ENCODE measurements at places on chromosomes 6 and 20.

DNA sequence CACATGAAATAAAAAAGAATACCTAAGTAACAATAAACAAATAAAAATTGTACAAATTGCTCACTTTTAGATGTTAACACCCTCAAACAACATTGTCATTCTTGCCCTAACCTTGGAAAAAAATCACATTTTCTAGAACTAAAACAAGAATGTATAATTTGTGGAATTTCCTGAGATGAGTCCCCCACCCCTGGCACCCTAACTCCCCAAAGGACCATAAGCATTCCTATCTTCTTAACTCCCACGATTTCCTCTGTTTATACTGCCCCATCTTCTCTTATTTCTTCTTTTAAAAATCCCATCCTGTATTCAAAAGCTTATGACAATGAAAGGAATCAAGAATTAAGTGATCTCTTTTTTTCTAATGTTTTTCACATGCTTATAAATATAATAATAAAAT, 70.9 kb downstream of the IBTK start:
- no peak for DNase-seq

GRCh38 chr20:24808616-24809015, 140.5 kb upstream of the CST7 start:
- DNase-seq, result no peak

DNA sequence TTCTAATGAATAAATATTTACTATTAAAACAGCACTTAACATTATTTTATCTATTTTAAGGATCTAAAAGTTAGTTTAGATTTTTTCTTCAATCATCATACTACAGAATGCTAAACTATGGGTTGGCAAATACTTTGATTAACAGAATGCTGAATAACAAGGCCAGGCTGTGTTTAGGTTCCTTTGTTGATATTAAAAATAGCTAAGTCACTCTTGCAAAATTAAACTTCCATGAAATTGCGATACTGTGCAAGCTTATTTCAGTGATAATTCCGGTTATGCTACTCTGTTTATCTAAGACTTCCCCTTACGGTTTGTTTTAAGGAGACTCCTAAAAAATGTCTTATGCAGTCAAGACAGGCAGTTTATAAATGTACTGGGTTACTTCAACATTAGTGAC, 2.8 kb downstream of the RNF24 start:
- DNase-seq, result no peak

- DNase-seq, result no peak
Measured at GRCh38 chr6:154542747-154543146, 32.3 kb upstream of the CNKSR3 start.

DNA sequence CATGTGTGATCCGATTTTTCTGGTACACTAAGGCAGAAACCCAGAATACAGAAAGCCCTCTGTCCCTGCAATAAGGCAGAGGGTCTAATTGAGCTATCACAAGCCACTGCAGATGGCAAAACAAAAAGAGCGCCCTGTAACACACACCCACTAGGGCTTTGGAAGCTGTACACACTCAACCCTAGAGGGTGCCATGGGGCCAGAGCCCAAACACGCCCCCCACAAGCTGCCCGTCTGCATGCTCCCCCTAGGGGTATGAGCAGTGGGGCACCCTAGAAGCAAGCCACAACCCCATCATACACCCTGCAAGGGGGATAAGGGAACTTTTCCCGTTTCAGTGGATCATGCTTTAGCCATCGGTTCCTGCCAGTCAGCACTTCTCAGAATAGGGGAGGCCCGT, 62.2 kb upstream of the PDE10A start:
- no peak for DNase-seq
